ENCODE measurements at places on chromosomes 12 and 14. TPM values are rescaled to one million over a fixed set of nuclear protein-coding genes. Genes with fewer than 3 reads are reported as not detected.

The SLCO1A2 gene
- total RNA-seq, result 7.0 TPM

The HELB gene
- 6.0 TPM for total RNA-seq

The RIPK3 gene
- 5.3 TPM for total RNA-seq

The NFATC4 gene
- 40.0 TPM for total RNA-seq

The C12orf54 gene
- total RNA-seq, result not detected

The RILPL1 gene
- total RNA-seq, result 8.2 TPM

DNA sequence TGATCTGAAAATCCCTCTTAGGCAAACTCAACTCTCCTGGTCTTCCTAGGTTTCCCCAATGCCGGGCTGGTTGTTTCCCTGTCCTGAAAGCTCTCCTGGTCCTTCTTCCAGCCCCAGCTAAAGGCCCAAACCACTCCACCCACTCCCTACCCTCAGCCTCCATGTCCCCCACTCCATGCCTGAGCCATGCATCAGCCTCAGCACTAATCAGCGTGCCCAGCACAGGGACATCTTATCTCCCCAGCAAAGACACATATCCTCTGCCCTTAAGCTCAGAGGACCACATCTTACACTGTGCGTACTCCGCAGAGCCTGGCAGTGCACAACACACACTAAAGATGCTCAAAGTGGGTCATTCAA lies 25.9 kb downstream of the ACTN1 start:
- DNase-seq, result no peak

GRCh38 chr14:38143170-38143569 lies 64.5 kb upstream of the SSTR1 start:
- DNase-seq, result no peak

- peak; percentile 71 for DNase-seq
Measured at GRCh38 chr14:64937171-64937820, 5.2 kb downstream of the GPX2 start.

- DNase-seq, result no peak
Measured at GRCh38 chr12:10393291-10393690, 3.5 kb upstream of the KLRK1 start.

DNA sequence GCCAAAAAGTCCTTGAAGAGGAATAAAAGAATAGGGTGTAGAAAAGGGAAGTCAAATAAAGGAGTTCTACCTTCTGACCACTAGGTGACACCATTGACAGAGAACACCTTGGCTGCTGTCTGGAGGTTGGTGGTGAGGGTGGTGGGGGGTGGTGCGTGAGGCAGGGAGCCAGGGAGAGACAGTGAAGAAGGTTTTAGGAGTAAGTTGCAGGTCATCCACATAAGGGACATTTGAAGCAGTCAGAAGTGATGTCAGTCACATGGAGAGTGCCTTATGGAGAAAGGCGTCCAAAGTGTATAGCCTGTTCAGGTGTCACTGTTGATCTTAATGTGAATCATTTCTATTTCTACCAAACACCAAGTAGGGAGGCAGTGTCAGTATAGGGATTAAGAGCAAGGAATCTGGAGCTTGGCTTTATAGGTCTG lies 279.3 kb upstream of the DDHD1 start:
- peak; percentile 24 for DNase-seq

GRCh38 chr12:114245555-114245954 lies 160.4 kb downstream of the TBX5 start:
- no peak for DNase-seq

DNA sequence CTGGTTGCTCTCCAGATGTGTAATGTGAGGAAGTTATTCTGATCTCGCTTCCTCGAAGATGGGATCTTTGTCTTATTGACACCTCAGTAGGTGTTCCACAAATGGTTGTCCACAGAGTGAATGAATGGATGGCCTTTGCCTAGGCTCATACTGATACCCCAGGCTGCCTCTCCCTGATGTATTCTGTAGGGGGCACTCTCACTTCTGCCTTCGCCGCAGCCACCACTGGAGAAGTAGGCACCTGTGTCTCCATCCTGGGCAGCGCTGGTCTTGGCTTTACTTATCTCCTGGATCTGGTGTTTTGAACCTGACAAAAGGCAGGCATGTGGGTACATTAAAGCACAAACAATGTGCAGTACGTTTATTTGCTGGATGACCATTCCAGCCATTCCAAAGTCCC lies 82.1 kb downstream of the ZFP36L1 start:
- DNase-seq, result no peak

DNA sequence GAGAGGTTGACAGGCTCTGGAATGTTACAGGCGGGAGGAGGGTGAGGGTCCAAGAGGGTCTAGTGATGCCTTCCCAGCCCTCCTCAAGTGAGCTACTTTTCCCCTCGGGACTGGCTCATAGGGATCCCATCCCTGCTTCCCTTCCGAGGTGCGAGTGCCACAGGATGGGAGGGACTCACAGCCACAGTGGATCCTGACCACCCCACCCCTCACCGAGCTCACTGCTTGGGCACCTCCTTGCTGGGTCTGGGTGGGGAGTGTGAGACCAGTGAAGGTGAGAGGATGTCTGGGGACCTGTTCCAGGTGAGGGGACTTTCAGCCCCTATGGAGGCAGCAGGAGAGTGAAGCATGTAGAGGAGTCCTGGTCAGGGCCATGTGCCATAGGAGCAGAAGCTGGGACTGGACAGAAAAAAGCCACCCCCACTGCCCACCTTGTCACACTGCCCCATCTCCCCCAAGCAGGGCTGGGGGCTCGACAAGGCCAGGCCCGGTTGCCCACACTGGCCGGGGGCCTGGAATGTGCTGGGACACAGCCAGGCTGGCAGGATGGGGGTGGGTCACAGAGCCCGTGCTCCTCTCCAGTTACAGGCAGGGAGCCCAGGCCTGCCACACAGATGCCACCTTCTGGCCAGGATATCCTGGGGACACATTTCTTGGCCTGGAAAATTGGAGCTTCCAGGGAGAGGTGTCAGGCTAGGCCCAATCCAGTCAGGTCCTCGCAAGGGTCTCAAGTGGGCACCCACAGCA lies 1.7 kb upstream of the TNS2 start:
- peak; percentile 58 for DNase-seq

DNA sequence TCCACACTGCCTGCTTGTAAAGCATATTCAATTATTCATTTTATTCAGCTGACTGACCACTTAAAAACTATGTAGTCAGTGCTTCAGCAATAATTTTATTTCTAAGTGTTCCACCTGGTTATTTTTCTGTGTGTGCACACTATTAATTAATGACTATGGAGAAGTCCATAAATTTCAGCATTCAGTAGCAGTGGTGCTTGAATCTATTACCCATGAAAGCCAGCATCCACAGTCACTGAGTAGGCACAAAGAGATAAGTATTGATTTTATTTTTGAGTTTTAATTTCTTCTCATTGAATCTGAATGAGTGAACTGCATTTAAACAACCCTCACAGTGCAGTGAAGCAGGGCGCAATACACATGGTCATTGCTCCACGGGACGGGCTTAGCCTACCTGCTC lies 643.1 kb downstream of the GALC start:
- no peak for DNase-seq

- no peak for DNase-seq
Measured at GRCh38 chr12:32151086-32151485, 44.4 kb downstream of the BICD1 start.

DNA sequence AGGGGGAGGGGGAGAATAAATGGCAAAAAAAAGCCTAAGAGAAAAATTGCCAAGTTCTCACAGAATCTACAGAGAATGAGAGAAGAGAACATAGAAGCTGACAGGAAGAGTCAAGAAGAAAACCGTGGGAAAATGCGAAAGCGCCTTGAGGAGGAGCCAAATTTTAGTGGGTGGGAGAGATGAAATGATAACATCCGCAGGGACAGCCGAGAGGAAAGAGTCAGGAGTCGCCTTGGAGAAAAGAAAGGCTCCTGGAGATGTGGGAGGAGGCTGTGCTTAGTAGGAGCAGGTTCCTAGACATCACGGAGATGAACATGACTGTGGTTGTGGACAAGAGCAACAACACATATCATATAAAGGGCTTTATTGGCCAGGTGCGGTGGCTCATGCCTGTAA lies 49.4 kb downstream of the PHLDA1 start:
- DNase-seq, result peak; percentile 39

DNA sequence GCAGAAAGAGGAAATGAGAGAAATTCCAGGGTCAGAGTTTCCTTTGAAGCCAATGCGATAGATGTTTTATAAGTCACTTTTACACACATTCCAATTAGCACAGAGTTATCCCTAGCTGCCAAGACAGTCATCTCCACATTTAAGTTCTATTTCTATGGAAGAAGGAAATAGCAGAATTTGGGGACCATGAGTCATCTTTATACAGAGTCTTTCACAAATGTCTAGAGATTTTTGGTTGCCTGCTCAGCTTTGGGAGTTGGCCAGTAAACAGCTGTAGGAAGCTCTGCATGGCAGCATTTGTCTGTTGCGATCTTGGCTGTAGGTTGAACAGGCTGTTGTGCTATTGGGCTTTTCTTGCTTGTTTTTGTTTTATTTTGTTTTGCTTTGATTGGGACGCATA lies 884.3 kb downstream of the GALC start:
- DNase-seq, result no peak
